ENCODE measurements at places on chromosomes 5 and 9.

DNA sequence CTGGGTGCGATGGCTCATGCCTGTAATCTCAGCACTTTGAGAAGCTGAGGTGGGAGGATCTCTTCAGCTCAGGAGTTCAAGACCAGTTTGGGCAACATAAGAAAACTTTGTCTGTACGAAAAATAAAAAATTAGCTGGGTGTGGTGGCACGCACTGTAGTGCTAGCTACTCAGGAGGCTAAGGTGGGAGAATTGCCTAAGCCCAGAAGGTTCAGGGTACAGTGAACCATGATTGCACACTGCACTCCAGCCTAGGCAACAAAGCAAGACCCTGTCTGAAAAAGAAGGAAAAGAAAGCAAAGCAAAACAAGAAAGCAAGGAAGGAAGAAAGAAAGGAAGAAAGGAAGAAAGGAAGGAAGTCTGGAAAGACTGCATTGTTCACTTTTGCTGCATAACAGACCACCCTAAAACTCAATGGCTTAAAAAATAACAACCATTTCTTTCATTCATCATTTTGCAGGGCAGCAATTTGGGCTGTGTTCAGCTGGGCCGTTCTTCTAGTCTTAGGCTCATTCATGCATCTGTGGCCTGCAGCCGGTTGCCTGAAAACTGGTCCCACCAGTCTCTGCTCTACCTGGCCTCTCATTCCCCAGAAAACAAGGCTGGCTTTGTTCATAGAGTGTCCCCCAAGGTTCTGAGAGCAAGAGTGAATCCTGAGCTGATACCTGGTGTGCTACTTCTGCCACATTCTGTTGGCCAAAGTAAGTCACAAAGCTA is 82.4 kb upstream of the MIER3 start:
- H3K27me3 ChIP-seq: peaks cover 3% of the 10 kb centered on the region
- peaks cover 13% of the 10 kb centered on the region for H3K4me1 ChIP-seq
- no peak overlapping the region for H3K4me3 ChIP-seq
- DNase-seq: no peak

- no peak overlapping the region for H3K27ac ChIP-seq
- H3K36me3 ChIP-seq: no peaks in the 10 kb centered on the region
- H3K4me1 ChIP-seq: no peaks in the 10 kb centered on the region
Observed at GRCh38 chr9:1014225-1014624, 35.9 kb upstream of the DMRT2 start.

- no peaks in the 10 kb centered on the region for H3K4me1 ChIP-seq
- DNase-seq: no peak
- no peak overlapping the region for H3K27ac ChIP-seq
- H3K27me3 ChIP-seq: no peaks in the 10 kb centered on the region
- no peaks in the 10 kb centered on the region for H3K36me3 ChIP-seq
- no peak overlapping the region for H3K4me3 ChIP-seq
Observed at GRCh38 chr5:19940192-19940591, 47.8 kb downstream of the CDH18 start.

- no peaks in the 10 kb centered on the region for H3K27me3 ChIP-seq
- DNase-seq: no peak
- H3K4me3 ChIP-seq: no peak overlapping the region
- no peak overlapping the region for H3K27ac ChIP-seq
- H3K36me3 ChIP-seq: no peaks in the 10 kb centered on the region
Observed at GRCh38 chr5:152884006-152884405, 478.9 kb upstream of the NMUR2 start.

DNA sequence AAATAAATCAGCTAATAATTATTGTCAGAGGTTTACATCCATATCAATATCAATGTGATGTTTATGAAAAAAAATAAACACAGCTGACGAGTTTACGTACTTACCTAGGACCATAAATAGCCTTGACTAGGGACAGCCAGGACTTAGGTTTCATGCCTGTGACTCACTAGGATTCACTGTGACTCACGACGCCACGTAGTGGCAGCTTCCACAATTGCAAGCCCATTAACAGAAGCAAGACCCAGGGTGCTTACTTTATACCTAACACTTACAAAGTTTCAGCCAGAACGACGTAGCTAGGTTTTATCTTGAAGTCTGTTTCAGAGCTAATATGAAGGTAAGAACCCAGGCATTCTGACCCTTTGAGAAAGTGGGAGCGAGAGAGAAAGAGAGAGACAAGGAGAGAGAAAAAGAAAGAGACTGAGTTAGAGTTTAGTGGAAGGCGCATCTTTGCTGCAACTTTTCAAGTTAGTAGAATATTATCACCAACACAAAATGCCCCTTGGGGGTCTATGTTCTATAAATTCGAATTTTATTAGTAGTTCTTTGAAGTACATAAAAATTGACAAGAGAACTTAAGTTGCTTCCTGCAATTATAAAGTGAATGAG is 191.2 kb downstream of the GNA14 start:
- H3K27me3 ChIP-seq: no peaks in the 10 kb centered on the region
- peak; percentile 91 for DNase-seq
- no peaks in the 10 kb centered on the region for H3K36me3 ChIP-seq
- H3K4me3 ChIP-seq: no peak overlapping the region

GRCh38 chr5:171969288-171969880 is 37.1 kb downstream of the FBXW11 start:
- no peak overlapping the region for H3K4me3 ChIP-seq
- H3K36me3 ChIP-seq: peaks cover 14% of the 10 kb centered on the region
- no peak for DNase-seq
- H3K27me3 ChIP-seq: no peaks in the 10 kb centered on the region
- no peak overlapping the region for H3K27ac ChIP-seq

DNA sequence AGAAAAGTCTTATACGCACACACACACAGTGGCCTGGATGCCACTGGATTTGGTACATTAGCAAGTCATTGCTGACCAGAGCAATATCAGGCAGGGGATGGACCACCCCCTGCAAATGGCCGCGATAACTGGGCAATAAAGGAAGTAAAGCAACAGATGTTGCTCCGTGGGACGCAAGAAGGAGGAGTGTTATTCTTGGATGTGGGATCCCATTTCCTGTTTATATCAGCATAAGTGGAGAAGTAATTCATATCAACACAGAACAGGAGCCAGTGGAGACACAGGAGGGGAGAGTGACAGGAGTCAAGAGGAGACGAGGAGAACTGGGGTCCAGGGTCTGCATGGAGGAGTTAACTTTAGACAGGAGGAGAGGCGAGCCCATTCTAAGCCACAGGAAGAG is 18.4 kb downstream of the RUFY1 start:
- no peak for DNase-seq
- no peaks in the 10 kb centered on the region for H3K4me1 ChIP-seq
- no peak overlapping the region for H3K4me3 ChIP-seq
- H3K27ac ChIP-seq: no peak overlapping the region
- H3K27me3 ChIP-seq: no peaks in the 10 kb centered on the region
- H3K36me3 ChIP-seq: peaks cover 28% of the 10 kb centered on the region

- H3K27me3 ChIP-seq: no peaks in the 10 kb centered on the region
- H3K27ac ChIP-seq: no peak overlapping the region
- H3K4me3 ChIP-seq: no peak overlapping the region
- peaks cover 6% of the 10 kb centered on the region for H3K36me3 ChIP-seq
- no peak for DNase-seq
Observed at GRCh38 chr9:133774799-133775198, 36.6 kb upstream of the SARDH start.

DNA sequence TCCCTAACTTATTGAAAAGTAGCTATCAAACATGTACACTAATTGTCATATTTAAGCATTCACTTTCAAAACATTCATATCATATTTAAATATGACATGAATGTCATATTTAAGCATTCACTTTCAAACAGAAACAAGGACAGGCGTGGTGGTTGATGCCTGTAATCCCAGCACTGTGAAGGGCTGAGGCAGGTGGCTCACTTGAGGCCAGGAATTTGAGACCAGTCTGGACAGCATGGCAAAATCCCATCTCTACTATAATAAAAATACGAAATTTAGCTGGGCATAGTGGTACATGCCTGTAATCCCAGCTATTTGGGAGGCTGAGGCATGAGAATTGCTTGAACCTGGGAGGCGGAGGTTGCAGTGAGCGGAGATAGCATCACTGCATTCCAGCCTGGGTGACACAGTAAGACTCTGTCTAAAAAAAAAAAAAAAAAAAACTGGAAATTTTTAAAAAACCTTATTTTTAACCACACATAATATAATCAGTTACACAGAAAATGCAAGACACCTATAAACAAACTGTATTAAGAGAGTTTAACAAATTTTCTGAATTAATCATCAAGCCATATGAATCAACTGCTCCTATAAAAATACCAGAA is 88.1 kb downstream of the LPAR1 start:
- H3K27ac ChIP-seq: no peak overlapping the region
- DNase-seq: no peak
- H3K4me1 ChIP-seq: no peaks in the 10 kb centered on the region
- H3K36me3 ChIP-seq: no peaks in the 10 kb centered on the region
- H3K4me3 ChIP-seq: no peak overlapping the region

DNA sequence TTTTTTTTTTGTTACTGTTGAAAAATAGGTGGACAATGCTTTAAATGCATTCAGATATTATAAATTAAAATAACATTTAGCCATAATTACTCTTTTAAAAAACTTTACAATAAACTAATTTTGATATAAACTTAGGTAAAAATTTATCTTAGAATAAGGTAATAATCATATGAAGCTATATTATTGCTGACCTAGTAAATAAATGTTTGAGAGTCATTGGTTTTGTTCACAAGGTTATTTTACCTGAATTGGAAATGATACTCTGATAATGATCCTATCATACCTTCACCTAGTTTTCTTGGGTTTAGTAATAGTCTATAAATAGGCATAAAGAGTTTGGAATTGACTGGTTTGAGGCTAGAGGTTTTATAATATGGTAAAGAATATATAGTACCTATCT is 1076.4 kb upstream of the CDH6 start:
- H3K27ac ChIP-seq: no peak overlapping the region
- H3K36me3 ChIP-seq: no peaks in the 10 kb centered on the region
- no peak for DNase-seq
- H3K27me3 ChIP-seq: no peaks in the 10 kb centered on the region

All from activated CD4-positive, alpha-beta memory T cell treated with anti-CD3 and anti-CD28 coated beads for 36 hours (primary cell).